ENCODE measurements at places on chromosomes 11 and 22.

DNA sequence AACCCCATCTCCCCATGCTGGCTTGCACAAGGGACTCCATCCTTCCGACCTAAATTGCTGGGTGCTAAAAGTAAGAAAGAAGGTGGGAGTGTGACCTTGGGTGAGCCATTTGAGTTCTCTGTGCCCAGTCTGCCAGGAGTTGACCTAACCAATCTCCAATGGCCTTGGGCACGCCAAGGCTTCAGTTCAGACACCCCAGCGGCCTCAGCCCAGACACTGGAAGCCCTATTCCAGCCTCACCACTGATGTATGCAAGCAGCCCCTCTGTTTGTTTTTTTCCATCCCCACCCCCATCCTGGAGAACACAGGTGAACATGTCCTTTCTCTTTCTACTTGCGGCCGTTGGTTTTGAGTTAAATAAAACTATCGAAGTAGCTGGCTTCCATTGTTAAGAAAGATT is 31.9 kb downstream of the MYH9 start:
- no peak for DNase-seq

DNA sequence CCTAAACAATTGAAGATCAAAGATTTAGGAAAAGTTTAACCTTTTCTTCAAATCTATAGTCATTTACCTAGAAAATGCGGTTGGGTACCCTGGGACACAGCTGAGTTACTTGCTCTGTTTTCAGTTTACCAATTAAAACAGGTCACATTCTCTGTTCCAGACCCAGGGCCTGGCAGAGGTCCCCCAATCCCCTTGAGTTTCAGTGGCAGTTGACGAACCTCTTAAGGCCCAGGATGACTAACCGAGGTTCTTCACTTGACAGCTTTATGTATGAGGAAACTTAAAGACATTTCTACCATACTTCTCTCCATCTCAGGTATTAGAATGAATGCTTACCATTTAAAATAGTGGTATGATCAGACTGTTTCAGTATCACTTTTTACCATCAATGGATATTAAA is 16.3 kb downstream of the LDHAL6A start:
- DNase-seq: peak; percentile 33

- no peak for DNase-seq
Observed at GRCh38 chr22:48263431-48263765, 1500.9 kb downstream of the TBC1D22A start.

GRCh38 chr22:30694640-30695350 is at the start of gene OSBP2:
Gene OSBP2, plus strand, starts transcription at chr22:30694874. Its CDS starts 36 bp downstream, at chr22:30694910.
- peak; percentile 53 for DNase-seq

DNA sequence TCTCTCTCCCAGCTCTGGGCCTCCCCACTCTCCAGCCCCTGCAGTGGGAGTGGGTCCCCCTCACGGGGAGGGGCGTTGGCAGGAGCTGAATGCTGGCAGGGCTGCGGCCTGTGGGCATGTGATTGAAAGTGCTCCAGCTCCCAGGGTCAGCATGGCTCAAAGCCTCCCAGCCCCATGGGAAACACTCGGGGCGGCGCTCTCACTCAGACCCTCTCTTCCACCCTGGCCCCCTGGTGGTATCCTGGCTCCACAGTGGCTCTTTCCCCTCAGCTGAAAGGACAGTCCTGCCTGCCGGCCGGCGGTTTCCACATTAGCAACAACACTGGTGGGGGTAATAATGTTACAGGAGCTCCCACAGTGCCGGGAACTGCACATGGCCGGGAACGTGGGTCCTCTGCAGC is 35.5 kb downstream of the POLR3H start:
- no peak for DNase-seq

GRCh38 chr11:121369366-121369765 is 76.8 kb downstream of the SC5D start:
- no peak for DNase-seq

GRCh38 chr11:79617561-79617960 is 176.7 kb upstream of the TENM4 start:
- DNase-seq: no peak

GRCh38 chr11:69204246-69204940 is 48.7 kb downstream of the SMIM38 start:
- no peak for DNase-seq

- no peak for DNase-seq
Observed at GRCh38 chr11:57121996-57122395, 59.8 kb upstream of the LRRC55 start.

- no peak for DNase-seq
Observed at GRCh38 chr11:108872781-108873291, 208.0 kb downstream of the DDX10 start.

- no peak for DNase-seq
Observed at GRCh38 chr22:45877036-45877380, 100.0 kb downstream of the WNT7B start.

- no peak for DNase-seq
Observed at GRCh38 chr11:8829556-8829955, 81.4 kb upstream of the AKIP1 start.

DNA sequence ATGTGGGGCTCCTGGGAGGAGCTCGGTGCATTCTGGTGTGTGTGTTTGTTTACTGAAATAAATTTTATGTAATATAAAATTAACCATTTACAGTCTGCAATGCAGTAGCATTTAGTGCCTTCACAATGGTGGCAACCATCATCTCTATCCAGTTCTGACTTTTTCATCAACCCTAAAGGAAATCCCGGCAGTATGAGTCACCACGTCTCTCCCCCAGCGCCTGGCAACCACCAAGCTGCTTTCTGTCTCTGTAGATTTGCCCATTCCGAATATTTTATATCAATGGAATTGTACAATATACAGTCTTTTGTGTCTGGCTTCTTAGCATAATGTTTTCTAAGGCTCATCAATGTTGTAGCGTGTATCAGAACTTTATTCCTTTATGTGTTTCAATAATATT is 300.5 kb downstream of the MIAT start:
- DNase-seq: no peak

Measured in stimulated activated CD8-positive, alpha-beta memory T cell treated with anti-CD3 and anti-CD28 coated beads, Interleukin-4, amount 100 ng/mL, for 48 hours (primary cell).